RWPE1 (cell line): ENCODE measurements at places on chromosomes 3 and 15.

DNA sequence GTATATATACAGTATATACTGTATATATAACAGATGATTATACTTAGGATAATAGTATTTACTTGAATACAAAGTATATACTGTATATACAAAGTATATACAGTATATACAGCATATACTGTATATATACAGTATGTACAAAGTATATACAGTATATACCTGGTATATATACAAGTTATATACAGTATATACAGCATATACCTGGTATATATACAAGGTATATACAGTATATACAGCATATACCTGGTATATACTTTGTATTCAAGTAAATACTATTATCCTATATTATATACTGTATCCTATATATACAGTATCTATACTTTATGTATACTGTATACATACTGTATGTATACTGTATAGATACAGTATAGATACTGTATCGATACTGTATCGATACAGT is 14.6 kb upstream of the CPOX start:
- no peak for DNase-seq

- DNase-seq: no peak
Measured at GRCh38 chr3:61997101-61997500, 376.2 kb downstream of the FEZF2 start.

DNA sequence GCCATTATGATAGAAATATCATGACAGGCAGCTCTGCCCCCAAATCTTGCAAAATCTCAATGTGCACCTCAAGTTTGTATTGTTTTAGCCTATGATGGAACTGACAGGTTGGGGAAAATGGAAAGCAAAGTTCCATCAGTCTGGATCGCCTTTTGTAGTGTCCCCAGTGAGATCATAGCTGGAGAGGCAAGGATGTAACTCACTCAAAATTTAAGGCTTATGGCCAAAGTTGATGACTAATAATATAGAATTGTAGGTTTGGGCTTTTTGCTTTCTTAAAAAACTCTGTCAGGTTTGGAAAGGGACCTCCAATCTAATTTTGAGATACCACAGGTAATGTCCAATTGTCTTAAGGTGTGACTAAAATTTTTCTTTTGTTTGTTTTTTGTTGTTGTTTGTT is 1.4 kb upstream of the ACP3 start:
- DNase-seq: no peak

GRCh38 chr3:62361824-62362223 is 11.5 kb downstream of the FEZF2 start:
- no peak for DNase-seq

DNA sequence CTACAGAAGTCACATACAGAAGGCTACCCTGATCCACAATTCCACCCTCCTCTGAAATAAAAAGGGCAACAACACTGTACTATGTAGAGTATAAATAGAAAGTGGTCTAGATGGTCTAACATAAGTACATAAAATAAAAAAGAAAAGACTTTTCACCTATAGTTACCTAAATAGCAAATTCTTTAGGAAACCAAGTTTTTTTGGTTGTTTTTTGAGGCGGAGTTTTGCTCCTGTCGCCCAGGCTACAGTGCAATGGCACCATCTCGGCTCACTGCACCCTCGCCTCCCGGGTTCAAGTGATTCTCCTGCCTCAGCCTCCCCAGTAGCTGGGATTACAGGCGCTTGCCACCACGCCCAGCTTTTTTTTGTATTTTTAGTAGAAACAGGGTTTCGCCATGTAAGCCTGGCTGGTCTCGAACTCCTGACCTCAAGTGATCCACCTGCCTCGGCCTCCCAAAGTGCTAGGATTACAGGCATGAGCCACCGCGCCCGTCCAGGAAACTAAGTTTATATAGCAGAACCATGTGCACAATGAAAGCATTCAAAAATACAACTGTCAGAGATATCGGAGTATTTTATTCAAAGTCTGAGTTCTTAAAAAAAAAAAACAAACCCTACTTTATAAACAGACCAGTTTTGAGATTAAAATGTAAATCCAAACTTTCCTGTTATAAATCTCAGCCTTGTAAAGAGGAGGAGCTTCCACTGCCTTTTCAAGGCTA is 1.7 kb downstream of the SIN3A start:
- DNase-seq: no peak

- no peak for DNase-seq
Measured at GRCh38 chr3:187120326-187120725, 19.0 kb downstream of the RPL39L start.

DNA sequence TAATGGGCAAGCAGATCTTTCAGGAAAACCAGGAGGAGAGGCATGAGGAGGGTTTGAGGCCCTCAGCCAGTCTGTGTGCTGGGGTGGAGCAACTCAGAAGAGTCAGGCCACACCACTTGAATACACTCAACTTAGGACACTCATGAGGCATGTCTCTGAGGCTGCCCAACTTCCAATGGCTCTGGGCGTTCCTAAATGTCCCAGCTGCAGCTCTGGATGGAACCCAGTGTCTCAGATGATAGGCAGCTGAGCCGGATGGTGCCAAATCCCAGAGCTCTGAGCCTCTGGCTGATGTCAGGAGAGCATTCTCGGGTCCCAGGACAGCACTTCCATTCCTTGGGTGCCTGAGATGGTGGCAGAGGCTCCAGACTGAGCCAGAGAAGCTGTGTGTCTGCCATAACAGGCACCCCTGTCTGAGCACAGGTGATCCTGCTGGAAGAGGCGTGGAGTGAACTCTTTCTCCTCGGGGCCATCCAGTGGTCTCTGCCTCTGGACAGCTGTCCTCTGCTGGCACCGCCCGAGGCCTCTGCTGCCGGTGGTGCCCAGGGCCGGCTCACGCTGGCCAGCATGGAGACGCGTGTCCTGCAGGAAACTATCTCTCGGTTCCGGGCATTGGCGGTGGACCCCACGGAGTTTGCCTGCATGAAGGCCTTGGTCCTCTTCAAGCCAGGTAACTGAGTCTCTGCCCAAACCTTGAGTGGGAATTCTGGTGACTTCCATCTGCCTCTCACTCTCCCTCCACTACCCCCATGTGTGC is 2.8 kb downstream of the NR2E3 start:
- DNase-seq: no peak

DNA sequence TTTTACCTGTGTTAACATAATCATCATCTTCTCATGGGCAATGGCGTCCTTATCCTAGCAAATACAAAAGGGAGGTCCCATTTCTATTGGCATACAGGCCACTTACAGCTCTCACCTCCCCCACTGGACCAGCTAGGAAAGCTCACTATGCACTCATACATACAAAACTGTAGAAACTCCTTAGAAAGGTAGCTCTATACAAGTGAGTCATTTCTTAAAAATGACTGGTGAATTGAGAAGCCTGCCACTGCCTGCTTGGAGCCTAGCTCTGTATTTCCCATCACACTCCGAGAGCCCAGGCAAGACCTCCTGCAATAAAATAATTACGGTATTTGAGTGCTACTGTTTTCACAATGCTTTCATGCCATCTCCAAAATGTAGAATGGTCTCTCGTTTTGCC is 321.8 kb downstream of the ULK4 start:
- DNase-seq: peak; percentile 21

DNA sequence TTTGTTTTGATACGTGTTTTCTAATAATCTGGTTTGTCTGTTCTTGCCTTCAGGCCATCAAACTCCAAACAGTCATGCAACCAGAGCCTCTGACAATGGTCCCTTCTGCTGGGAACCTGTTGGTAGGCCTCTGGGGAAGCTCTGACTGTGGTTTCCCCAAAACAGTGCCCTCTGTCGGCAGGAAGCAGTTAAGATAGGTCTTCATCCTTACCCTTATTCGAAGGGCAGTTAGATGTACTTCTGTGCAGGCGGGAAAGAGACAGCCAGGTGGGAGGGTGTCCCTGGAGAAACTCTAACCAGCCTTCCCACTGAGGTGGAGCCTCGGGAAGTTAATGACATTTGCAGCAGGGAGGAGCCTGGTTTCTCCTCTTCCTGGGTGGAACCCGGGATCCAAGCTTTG is 81.6 kb upstream of the CHMP2B start:
- DNase-seq: no peak

DNA sequence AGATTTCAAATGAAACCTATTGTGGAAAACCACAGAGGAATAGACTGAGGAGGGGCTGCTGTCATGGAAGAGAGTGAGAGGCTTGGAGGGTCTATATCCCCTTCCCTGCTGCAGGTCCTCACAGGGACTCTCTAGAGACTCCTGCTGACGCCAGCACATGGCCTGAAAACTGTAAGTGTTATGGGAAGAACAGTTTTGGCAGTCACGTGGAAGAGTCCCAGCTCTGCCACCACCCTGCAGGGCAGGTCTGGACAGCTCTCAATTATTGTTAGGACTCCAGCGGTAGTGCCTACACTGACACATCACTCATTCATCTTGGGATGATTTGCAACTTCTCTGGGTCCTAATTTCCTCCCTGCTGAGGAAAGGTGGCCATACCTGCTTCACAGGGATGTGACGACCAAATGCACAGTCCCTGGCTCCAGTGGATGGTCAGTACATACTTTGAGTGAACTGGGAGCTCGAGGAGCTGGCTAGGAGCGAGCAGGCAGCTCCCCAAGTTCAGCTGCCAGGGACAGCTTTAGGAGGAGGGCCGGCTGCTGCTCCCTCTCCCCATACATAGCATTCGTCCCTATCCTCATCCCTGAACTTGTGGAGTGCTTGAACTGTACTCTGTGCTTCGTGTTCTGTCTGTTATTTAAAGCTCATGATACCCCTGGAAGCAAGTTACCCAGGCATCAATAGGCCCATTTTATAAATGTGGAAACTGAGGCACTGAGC is 49.2 kb downstream of the CTXND1 start:
- DNase-seq: peak; percentile 91

DNA sequence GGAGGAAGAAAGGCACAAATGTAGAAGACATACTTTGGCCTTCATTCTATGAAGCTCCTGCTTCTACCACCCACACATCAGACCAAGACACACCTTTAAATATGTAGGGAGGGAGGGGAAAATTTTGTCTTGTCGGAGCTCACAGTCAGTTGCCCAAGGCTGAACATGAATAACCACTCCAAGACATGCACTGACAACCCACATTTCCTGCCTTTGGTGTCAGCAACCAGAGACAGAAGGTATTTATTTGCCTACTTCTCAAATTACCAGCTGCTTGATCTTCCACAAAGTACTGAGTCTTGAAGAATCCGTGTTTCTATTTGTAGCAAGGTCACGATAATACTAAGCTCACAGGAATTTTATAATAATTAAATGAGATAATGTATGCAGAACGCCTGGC is 169.7 kb downstream of the KCNMB2 start:
- peak; percentile 80 for DNase-seq

- no peak for DNase-seq
Measured at GRCh38 chr3:188174317-188175044, 20.5 kb downstream of the LPP start.

GRCh38 chr3:109921509-109921908 is 584.2 kb upstream of the DPPA4 start:
- no peak for DNase-seq

- no peak for DNase-seq
Measured at GRCh38 chr15:25504307-25504706, 65.5 kb upstream of the UBE3A start.

GRCh38 chr3:101725194-101725889 is 928 bp downstream of the CEP97 start:
- no peak for DNase-seq

DNA sequence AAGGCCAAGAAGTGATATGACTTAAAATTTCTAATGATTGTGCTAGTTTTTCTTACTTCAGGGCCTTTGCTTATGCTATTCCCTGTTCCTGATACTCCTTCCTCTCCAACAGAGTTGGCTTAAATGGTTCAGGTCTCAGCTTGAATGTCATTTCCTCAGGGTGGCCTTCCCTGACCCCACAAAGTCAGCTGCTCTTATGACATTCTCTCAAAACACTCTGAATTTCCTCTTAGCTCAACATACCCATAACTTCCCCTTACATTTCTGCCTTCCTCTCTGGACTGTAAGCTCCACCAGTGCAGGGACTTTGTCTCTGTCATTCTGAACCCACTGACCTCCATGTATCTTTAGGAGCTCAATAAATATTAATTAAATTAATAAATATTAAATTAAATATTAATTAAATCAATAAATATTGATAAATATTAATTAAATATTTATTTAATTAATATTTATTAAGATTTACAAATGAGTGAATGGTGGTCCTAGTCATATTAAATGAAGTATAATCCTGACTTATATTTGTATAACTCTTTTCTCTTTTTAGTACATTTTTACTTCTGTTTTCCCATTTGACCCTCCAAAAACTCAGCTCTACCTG is 17.9 kb upstream of the TMCC1 start:
- DNase-seq: no peak

DNA sequence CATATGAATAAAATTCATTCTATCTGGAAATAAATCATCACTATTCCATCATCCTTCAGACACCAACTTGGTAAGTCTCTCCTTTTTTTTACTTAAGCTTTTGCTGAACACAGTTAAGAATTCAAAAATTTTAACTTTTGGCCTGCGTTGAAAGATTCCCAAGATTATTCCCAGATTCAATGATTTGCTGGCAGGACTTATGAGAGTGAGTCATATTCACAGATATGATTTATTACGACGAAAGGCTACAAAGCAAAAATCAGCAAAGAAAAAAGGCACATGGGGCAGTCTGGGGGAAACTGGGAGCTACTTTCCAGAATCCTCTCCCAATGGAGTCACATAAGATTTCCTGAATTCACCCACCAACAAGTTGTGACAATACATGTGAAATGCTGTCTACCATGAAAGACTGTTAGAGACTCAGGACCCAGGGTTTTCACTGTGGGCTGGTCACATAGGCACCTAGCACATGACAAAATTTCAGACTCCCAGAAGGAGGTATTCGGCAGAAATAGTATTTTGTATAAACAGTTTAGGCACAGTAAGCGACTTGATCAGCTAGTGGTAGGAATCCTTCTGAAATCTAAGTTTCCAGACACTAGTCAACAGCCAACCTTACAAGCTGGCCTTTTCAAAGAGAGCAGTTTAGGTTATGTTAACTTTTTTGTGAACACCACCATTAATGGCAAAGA is 82.1 kb downstream of the DLG1 start:
- DNase-seq: peak; percentile 32
